ENCODE measurements at places on chromosomes 1 and 21.

DNA sequence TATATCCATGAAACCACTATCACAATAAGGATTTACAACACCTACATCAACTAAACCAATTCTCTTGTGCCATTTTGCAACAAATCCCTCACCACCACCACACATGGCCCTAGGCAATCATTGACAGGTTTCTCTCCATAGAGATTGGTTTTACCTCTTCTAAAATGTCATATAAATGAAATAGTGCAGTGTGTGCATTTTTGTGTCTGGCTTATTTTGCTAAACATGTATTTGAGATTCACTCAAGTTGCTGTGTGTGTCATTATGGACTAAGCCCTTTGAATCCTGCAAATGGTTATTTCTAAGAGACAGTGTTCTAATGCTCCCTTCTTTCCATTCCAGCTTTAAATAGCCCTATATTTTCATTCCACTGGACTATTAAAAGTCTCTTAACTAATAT lies 179.7 kb upstream of the LRRC7 start:
- DNase-seq = no peak

DNA sequence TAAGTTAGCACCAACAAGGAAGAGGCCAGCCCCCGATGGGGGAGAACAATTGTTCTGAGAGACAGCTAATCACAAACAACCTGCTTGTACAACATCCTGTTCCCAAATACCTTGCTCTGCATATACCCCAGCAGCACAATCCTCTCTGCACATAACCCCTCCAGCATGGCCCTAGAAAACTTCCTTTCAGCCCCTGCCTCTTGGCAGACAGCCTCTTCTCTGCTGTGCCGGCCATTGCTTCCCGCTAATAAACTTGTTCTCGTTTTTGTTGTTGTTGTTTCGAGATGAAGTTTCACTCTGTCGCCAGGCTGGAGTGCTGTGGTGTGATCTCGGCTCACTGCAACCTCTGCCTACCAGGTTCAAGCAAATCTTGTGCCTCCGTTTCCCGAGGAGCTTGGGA lies 392.7 kb downstream of the SMYD3 start:
- no peak for DNase-seq

- no peak for DNase-seq
Measured at GRCh38 chr21:31589820-31590219, 69.7 kb upstream of the SOD1 start.

GRCh38 chr1:55702064-55702463 lies 486.9 kb upstream of the USP24 start:
- DNase-seq = no peak

DNA sequence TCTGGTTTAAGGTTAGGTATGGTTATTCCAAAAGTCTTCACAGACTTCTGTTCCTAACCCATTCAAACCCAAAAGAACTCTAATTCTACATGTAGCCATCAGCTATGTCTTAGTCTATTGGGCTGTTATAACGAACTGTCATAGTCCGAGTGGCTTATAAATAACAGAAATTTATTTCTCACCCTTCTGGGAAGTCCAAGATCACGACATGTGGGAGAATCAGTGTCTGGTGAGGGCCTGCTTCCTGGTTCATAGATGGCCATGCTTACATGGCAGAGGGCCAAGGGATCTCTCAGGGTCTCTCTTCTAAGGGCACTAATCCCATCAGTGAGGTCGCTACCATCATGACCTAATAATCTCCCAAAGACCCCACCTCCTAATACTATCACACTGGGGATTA lies 103.0 kb upstream of the PPP2R5A start:
- no peak for DNase-seq

DNA sequence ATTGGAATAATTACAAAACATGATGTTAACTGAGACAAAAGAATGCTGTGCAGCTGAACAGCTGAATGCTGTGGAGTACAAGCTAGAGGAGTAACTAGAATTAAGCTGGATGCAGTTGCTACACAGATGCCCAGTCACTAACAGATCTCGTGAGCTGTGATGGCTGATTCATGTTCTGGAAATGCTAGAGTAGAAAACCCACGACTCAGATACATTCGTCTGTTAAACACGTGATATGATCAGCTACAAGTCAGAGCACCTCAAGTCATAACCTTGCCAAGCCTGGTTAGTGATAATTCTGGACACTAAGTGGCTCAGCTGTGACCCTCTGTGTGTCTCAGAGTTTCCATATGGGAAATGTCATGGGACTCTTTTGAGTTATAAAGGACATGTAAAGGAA lies 89.7 kb upstream of the ESRRG start:
- DNase-seq = peak; percentile 43

GRCh38 chr1:3429320-3429719 lies 25.1 kb upstream of the ARHGEF16 start:
- no peak for DNase-seq

DNA sequence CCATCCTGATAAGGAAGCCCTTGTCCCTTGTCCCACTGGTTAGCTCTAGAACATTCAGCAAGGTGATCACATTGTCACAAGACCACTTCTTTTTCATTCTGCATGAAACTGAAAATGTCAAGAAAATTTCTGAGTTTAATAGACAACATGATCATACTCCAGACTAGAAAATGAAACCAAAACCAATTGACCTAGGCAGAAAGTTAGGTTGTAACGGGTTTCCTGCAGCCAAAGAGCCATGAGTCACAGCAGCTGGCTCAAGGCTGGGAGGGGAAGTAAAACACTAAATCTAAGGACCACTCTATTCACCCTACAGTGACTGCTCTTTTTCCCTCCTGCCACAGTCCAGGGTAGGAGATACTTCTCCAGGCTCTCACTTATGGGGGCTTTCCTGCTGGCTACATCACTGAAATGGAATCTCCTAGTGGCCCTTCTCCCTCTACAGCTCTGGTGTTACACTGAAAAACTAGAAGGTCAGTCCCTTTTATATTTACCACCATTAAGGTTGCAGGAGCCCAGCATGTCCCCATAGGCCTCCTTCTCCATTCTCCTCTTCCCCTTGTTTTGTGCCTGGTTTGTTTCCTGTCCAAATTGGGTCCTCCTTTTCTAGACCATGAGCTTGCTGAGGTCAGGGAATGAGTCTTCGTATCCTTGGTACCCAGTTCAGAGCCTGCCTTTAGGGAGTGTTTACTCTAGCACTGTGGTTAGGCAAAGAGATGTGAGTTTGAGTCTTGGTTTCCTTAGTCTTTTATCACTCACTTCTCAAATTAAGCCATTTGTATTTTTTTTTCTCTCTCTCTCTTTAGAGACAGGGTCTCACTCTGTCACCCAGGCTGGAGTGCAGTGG lies 236.5 kb upstream of the JUN start:
- DNase-seq = no peak

- DNase-seq = no peak
Measured at GRCh38 chr1:113813218-113813617, 942 bp upstream of the RSBN1 start.

DNA sequence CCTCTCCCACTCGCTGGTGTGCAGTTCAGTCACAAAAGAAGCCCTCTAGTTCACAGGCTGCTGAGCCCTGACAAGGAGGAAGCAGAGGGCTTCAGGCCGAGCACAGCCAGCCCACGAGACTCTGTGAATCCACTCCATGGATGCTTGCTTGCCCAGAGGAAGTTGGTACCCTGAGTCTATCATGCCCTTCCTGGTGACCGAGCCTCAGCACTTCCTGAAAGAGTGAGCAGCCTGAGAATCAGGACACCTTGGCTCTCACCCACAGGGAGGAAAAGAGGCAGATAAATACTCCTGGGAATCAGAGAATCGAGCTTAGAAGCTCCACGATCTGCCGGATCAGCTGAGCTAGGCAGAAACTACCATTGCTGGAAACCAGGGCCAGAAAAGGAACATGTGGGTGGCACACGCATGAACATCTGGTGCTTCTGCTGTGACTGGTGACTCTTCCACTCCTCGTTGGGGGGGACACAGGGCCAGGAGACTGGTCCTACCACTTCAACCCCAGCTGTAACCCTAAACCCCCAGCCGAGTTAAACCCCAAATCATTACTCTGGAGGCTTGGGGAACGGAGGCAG lies 376.3 kb upstream of the CAMK1G start:
- DNase-seq = no peak

DNA sequence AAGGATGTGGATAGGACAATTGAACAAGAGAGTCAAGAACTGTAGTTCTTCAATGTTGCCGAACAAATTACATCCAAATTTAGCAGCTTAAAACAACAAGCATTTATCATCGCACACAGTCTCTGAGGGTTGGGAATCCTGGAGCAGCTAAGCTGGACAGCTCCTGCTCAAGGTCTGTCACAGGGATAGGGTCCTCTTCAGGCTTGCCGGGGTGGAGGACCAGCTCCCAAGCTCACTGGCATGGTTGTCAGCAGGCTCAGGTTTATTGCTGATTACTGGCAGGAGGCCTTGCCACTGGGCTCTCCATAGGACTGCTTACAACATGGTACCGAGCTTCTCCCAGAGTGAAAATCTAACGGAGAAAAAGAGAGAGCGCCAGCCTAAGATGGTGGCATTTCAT lies 22.1 kb upstream of the COX20 start:
- DNase-seq = no peak

DNA sequence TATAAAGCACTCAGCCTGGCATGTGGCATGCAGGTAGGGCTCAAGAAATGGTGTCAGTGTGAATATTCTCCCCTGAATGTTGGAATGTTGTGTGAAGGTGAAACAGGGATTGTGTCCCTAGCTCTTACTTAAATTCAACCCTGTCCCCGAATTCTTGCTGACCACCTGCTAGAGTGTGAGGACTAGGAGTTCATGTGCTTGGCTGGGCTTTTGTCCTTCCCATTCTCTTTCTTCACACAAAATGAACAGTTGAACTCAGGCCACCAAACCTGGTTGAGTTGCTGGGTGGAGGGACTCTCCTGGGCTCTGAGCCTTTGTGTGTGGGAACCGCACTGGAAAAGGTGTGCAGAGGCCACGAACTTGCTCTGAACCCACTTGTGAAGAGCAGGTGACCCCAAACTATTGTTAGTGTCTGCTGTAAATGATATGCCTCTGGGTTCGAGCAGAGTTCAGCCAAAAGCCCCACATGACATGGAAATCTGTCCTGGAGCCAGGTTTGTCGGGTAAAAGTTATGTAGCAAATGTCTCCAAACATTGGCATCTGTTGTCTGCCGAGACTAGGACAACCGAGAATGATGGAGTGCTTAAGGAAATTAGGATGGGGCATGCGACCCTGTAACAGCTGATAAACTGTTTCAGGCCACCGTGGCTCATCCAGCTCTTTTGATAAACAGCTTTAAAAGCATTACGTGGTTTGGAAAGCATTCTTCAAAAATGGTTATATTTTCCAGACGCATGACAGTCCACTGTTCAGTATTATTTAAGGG lies 144.2 kb downstream of the DHRS3 start:
- DNase-seq = no peak

DNA sequence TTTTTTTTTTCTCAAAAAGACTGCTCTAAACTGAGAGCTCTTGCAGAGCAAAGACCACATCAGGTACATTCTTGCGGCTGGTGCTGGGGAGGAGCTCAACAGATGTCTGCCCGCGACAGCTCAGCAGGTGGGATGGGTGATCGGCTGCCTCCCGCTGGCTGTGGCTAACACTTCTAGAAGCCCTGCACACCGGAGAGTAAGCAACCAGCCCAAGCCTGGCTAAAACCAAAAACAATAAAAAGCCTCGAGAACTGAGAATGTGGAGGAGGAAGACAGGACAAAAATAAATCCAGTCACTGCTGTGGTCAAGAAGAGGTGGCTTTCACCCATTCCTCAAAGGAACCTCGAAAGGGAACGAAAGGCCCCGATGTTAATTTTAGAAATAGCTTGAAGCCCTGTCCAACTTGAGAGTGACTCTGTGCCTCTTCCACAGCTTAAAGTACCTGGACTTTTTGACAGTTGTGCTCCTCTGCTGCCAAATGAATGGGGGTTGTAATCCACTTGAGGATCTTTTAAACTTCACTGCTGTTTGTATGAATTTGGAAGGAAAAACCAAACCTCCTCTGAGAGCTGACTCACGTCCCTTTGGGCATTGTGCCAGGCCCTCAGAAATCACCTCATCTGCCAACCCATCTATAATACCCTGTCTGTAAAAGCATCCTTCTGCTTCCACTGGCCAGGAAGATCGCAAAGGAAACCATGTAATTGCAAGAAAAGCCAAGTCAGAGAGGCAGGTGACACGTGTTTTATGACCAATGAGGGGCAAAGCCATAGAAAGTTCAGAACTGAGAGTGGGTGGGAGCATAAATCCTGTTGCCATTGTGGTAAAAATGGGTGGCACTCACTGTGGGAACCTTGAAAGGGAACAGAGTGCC lies 78.6 kb downstream of the KCNN3 start:
- no peak for DNase-seq

DNA sequence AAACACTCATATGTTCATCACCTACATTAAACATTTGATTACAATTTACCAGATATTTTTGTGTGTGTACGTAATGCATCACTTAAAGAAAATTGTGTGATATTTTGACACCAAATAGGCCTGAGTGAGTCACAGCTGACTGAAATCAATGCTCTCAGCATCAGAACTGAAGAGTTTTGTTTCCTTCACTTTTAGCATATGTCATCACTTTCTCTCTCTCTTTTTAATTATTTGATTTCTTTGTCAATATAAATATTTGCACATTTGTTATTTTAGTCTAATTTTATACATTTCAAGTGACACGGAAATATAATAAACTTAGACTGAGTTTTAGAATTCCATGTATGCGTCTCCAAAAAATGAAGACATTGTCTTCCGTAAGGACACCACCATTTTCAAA lies 545.3 kb downstream of the PTPRC start:
- DNase-seq = no peak

GRCh38 chr1:195866781-195867222 lies 741.4 kb downstream of the KCNT2 start:
- DNase-seq = no peak

DNA sequence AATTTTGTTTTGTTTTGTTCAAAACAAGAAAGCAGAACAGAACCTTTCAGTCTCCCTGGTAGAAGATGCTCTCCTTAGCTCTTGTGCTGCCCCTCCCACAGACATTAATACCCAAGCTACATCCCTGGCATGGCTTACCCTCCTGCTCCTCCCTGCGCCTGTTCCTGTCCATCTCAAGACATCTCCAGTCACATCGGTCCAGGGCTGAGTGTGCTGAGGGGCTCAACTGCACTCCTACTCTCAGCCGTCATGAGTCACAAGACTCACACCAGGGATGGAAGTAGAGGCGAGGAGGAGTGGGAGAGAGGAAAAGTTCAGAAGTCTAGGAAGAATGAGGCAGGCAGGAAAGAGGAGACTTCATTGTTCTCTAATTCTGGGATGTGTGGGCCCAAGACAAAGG lies 9.2 kb upstream of the TACSTD2 start:
- DNase-seq = no peak

DNA sequence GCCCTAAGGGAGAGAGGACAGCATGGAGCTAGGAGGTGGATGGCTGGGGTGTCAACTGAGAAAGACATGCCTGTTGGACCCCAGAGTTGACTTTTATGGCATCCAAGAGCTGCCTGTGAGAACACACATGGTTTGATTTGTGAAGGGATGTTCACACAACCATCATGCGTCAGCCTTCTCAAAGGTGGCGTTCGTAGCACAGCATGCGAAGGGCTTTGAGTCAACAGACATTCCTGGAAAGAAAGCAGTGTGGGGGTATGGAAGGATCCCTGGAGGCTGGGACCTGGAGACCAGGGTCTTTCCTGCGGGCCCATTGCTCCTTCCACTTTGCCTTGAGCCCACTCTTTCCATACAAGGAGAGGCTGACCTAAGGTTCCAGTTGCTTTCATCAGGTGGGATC lies 6.4 kb upstream of the WNT3A start:
- DNase-seq = no peak
